ENCODE measurements at places on chromosomes 7 and 10.

DNA sequence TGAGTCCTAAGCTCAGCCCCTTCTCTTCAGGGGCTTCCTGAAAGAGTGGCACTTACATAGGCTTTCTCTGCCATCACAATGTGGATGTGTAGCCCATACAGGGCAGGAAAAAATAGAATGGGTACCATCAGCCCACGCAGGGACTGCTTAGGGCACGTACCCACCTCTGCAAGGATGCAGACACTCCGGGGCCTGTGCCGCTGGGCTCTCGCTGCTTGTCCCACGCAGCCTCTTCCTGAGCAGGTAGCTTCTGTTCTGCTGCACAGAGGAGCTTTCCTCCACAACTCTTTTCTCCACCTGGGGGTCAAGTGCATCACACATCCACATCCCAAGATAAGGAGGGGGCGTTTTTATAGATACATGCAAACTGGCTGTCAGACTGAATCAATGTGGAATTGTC lies 34.3 kb downstream of the FRMPD2 start:
- DNase-seq, result no peak

DNA sequence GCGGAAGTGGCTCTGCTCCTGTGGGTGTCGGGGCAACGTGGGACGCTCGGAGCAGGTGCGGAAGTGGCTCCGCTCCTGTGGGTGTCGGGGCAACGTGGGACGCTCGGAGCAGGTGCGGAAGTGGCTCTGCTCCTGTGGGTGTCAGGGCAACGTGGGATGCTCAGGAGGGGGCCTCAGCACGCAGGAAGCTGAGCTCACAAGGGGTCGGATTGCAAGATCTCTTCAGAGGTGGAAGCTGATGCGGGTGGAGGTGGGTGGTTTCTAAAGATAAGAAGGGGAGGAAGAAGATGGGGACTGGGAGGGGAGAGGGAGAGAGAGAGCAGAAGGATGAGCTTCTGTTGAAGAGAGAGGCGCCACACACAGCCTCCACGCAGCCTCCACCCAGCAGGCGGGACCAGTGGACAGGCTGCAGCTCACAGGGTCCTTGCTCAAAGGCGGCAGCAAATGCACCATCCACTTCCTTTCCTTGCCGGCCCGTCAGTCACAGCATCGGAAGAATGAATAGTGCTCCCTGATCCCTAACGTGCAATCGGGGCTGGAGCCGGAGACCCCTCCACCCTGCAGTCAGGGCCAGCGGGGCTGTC lies 78.7 kb downstream of the PTPRN2 start:
- no peak for DNase-seq

- DNase-seq, result no peak
These were observed 12.9 kb upstream of the ZNF736 start for GRCh38 chr7:64300641-64301405.

DNA sequence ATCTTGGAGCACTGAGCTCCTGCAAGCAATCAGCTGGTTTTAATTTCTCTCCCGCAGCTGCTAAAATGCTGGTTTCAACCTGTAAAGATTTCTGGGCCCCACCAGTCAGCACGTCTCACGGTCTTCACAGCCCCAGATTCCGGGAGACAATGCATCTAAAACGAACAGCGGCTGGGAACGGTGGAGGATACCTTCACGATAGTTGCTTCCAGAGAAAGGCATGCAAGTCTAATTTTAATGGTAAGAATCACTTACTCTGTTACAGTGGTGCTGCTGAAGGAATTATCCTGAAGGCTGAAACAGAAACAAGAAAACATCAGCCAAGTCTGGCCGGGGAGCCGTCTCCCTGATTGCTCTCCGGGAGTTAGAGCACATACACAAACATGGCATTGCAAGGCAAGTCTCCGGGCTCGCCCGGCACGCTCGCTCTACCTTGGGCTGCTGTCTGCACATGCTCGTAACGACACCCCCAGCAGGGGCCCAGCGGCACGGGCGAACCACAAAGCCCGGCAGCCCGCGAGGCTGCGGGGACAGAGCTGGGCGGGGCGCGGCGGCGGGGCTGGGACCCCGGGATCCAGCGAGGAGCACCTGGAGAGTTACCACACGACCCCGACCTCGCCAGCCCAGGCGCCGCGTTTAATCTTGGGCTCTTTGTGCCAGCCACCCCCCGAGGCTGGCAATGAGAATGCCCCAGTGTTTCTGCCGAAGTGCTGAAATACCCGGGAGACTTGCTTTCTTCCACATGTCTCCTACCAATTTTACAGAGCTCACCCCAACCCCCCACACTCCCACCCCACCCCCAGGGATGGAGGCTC lies at the start of gene FAM13C:
TSS of gene FAM13C (minus strand) at position 406 of the 815 bp plus-strand sequence. CDS start at position 317, 89 bp downstream.
- no peak for DNase-seq

- peak; percentile 45 for DNase-seq
These were observed 107.7 kb downstream of the CACNA2D1 start for GRCh38 chr7:82335927-82336326.

- DNase-seq, result no peak
These were observed 19.3 kb downstream of the VKORC1L1 start for GRCh38 chr7:65892161-65892560.

All from NCI-H2029 (cell line).